AG20443 (cell line): ENCODE measurements at places on chromosomes 7 and 10.

GRCh38 chr10:3237530-3237929, 64.9 kb upstream of the PITRM1 start:
- DNase-seq: no peak

DNA sequence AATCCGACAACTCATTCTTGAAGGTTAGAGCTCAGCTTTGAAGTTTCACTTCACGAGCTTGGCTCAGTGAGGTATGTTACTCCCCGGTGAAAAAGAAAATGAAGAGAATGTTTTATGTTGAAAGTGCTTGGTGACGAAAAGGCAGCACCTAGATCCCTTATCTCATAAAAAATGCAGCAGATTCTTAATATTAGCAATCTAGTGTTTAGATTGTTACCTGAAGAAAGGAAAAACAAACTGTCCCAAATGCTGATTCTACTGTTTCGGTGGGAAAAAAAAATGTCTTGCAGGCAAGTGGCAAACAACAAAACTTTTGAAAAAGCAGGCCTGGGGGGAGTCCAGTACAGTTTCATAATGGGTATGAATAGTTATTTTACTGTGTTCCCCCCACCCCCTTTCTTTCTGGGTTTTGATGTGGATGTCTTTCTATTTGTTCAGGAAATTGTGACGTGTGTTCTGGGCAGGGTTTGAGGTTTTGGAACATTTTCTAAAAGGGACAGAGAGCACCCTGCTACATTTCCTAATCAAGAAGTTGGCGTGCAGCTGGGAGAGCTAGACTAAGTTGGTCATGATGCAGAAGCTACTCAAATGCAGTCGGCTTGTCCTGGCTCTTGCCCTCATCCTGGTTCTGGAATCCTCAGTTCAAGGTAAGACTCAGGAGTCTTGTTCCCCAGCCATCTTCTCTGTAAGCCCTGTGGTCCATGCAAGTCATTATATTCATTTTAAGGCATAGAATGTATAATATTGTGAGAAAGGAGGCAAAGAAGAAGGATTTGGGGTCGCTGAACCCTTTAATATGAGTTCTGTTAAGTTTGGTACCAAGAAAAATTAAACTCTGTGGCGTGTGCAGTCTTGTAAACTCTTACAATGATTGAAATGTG, at the start of gene SRGN:
TSS of gene SRGN (plus strand) at position 514 of the 881 bp plus-strand sequence. CDS start at position 569, 55 bp downstream.
- peak; percentile 72 for DNase-seq

DNA sequence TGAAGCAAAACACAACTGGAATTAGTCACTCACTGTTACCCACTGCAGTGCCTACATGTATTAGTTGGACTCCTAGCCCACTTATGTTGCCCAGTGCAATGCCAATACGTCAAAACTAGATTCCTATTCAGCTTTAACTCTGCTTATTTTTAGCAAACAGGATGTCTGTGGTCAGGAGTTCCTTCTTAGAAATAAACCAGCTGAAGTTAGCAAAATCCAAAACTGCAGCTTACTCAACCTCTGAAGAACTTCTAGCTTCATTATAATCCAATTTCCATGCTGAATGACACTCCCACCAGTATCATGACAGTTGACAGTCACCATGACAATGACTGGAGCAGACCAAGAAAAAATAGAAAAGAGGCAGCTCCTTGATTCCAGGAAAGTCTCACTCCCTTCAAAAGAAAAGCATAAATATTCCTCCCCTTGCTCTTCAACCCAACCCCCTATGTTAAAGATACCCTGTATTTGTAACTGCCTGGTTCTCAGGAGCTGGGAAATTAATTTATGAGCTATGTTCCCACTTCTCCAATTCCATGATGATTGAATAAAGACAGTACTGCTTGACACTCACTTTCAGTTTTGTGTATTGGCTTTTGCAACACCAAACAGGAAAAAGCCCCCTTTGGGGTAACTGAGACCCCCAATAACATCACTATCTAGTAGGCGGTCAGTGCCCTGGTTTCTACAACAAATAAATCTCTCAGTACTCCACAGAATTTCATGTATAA, 327.4 kb downstream of the SORCS1 start:
- no peak for DNase-seq

DNA sequence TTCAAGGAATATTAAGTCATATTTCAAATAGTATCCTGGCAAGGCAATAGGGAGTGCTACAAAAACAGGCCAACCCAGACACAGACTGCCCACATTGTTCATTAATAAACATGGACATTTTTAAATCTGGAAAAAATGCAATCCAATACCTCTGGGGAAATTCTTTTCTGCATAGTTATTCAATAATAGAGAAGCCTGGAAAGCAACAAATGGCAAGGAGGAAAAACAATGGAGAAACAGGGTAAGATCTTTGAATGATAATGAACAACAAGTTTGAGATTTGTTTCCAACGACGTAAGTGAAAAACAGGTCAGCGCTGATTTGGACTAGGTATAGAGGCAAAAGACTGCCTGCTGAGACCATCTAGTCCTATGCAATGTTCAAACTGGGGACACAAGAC, 44.7 kb upstream of the ZNF800 start:
- DNase-seq: no peak

- no peak for DNase-seq
Measured at GRCh38 chr10:72245949-72246525, 27.7 kb upstream of the DDIT4 start.

DNA sequence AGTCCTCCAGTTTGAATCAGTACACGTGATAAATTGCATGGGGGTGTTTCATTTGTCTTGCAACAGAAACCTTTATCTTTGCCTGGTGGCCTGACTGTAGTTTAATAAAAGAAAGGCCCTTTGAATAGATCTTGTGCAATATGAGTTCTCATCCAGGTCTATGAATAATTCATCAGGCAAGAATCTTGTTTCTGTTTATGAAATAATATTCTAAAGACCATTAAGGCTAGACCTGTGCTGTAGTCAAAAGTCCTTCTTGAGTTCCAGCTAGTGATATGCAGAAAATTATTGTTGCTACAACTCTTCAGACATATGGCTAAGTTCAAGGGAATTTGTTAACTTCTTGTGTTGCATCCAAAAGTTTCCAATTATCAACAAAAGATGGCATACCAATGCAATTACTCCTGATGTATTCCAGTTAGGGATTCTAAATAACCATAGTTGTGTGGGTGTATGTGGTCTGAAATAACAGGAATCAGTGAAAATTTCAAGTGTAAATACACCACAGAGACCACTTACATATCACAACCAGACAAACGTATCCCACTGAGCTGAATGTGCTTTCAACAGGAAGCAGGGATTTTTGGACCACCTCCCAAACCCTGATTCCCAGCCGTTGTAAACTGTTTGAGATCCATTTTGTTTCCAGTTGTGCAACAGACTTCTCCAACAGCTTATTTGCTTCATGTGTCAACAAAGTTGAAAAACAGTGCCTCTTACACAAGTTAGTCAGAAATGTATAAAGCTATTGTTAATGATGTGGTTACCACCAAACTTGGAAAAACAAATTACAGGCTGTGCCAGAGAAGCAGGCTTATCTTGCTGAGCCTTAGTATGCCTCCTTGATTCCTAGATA, 54.7 kb upstream of the BICC1 start:
- DNase-seq: peak; percentile 61

DNA sequence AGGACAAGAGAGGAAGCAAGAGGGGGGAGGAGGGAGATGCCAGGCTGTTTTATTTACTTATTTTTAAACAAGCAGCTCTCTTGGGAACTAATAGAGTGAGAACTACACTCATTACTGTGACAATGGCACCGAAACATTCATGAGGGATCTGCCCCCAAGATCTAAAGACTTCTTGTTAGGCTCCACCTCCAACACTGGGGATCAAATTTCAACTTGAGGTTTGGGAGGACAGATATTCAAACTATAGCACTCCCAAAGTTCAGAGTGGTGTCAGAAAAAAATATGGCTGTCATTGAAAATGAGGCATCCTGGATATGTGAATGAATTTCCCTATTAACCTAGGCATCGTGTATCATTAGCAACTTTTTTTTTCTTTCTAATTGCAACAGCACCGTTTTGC, 145.5 kb downstream of the ABCA13 start:
- DNase-seq: no peak

GRCh38 chr10:68027429-68027828, 47.7 kb downstream of the HERC4 start:
- no peak for DNase-seq

DNA sequence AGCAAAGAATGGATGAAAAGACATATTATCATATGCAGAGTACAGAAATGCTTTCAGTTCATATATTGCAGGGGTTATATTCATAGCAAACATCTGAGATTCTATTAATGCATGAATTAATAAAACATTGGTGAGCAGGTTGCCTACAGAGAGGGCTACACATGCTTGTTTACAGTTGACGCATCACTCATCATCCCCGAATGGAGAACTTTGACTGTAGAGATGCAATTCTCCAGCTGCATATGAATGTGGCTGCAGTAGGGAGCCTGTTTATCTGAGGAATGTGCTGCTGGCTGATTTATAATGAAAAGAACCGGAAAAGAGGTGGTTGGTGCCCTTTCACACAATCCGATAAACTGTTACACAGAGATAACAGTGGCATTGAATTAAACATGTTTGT, 116.5 kb downstream of the GRM3 start:
- no peak for DNase-seq

GRCh38 chr10:85147346-85148250, 819.2 kb downstream of the CCSER2 start:
- no peak for DNase-seq

DNA sequence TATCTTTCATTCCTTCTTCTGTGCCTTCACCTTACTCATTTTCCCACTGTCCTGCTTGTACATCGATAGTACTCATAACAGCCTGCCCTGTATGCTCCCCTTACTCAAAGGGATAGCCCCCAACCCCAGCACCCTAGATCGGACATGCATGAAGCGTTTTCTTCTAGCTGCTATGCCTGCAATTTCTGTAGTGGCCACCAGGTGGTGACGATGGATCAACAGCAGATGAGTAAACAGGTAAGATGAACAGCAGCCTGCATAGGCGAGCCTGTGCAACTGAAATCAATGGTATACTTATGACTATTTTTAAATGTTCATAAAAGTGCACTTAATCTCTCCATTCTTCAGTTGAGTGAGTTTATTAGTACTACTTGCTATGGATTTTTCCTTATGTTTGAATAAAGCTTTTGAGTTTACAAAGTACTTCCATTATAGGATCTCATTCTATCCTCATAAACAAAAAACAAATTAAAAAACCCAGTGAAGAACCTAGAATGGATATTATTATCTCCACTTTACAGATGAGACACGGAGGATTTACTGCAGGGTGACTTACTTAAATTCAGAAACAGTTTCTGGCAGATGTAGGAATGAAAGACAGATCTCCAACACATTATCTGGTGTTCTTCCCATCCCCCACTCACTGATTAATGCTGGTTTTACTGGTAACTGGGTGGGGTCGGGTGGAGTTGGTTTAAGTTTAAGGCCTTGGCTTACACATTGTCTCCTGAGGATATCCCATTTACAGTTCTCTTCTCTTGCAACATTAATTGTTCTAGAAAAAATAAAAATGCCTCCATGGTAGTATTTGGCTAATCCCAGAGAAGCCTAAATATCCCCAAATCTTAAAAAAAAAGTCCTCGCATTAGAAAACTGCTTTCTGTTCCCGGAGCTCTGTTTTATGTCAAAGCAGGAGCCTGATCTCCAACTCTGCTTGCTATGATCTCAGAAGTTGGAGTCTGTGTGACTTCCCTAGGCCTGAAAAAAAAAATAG, 222.1 kb downstream of the GLI3 start:
- peak; percentile 33 for DNase-seq

- DNase-seq: peak; percentile 42
Measured at GRCh38 chr10:30645340-30645827, 15.8 kb upstream of the LYZL2 start.

GRCh38 chr10:99234041-99234790, 1.4 kb downstream of the HPSE2 start:
- peak; percentile 72 for DNase-seq

DNA sequence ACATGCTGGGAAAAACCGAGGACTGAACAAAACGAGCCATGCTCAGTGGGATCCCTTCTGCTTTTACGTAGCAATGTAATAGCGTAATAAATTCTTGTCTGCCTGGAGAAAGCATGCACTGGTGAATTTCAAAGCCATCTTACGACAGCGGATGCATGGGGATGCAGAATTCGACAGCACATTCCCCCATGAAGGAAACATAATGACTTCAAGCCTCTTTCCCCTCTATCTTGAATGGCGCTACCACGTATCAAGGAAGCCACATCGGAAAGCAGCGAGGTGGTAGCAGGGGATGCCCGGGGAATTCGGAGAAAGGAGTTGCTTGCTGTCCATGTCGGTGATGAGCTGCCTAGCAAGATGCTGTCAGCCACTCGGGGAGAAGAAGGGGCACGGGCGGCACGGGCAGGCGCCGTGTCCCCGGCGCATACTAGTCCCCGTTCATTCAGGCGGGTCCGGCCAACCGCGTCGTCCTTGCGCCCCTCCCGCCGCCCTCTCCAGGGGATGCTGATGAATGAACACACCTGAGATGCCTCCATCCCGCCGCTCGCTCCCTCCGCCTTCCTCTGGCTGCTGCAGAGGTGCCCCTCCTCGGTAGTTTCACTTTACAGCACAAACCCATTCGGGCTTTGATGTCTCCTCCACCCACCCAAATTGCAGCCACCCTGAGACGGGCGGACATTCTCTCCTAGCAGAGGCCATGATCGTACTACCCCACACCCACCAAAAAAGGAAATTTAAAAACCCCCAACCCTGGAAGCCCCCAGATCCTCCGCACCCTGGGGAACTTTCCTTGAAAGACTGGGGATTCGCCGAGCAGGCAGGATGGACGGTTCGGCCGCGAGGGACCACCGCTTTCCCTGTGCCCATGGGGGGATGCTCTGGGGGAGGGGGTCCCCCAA, 644 bp downstream of the SORBS1 start:
- peak; percentile 47 for DNase-seq

GRCh38 chr10:5666008-5666840, at the start of gene ASB13:
Gene ASB13, minus strand, starts transcription at chr10:5666595. Its CDS starts 44 bp downstream, at chr10:5666551.
- DNase-seq: peak; percentile 92

- peak; percentile 70 for DNase-seq
Measured at GRCh38 chr10:34723750-34724149, 91.3 kb downstream of the PARD3 start.

- no peak for DNase-seq
Measured at GRCh38 chr10:30455816-30456215, 21.8 kb downstream of the MAP3K8 start.

DNA sequence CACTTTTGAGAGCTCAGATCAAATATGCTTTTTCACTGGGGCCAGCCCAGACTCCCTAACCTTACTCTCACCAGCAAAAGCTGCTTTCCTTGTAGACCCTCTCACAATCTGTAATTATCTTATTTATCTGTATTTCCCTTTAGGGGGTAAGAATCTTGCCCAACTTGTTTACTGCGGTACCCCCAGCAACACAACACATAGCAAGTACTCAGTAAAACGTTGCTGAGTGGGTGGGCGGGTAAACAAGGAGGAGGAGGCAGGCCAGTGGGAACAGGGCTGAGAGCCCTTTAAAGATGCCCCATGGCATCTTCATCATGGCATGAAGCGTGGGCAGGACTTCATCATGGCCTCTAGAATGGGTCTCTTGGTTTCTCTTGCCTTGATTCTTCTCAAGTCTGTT, 64.2 kb downstream of the SORBS1 start:
- DNase-seq: no peak

GRCh38 chr10:558891-559766, 130.3 kb downstream of the DIP2C start:
- no peak for DNase-seq
